A549 treated with CpdA at 1 μM for 4 hours (cell line): ENCODE measurements at places on chromosomes 1 and 21. TPM values are rescaled to one million over a fixed set of nuclear protein-coding genes. Genes with fewer than 3 reads are reported as not detected.

Gene IVL
- total RNA-seq: 0.03 TPM in 1 of 5 replicates, not detected in the others

Gene MROH7
- total RNA-seq: not detected in 5 replicates

Gene LCE1D
- total RNA-seq: not detected in 5 replicates

Gene SELE
- not detected in 5 replicates for total RNA-seq

Gene MATN1
- 0.05 to 0.25 TPM (median 0.07 TPM) in 4 of 5 replicates, not detected in the other for total RNA-seq
